ENCODE measurements at places on chromosomes 6 and 20. TPM values are rescaled to one million over a fixed set of nuclear protein-coding genes. Genes with fewer than 3 reads are reported as not detected.
A peak's percentile ranks its signal among the peaks of the same experiment; 100 is the strongest.

NRM gene
- total RNA-seq, result 2.3 TPM

PTCHD4 gene
- total RNA-seq, result 0.64 TPM

SRMS gene
- total RNA-seq, result not detected

- DNase-seq, result peak; percentile 86
Observed at GRCh38 chr6:137866200-137866913, 702 bp upstream of the TNFAIP3 start.

DNA sequence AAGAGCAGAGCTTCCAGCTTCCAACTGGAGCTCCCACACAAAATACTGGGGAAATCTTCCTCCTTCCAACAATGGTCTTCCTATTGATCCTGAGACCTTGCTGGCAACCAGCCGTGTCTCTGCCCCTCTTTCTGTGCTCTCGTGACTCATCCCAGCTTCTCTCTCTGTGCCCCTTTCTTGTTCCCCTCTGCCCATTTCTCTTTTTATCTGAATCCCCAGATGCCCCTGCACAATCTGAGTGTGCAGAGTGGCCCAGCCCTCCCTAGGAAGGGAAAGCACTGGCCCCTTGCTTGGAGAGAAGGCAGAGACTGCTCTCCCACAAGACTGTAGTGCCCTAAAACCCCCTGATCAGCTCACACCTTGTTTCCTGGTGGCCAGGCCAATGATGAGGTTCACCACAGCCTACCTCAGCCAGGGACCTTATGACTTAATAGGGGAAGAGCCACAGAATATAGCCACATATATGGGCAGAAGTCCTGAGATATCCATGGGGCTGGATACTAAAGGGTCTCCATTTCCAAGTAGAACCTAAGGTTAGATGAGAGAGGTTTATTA lies 23.1 kb upstream of the MAS1L start:
- peak; percentile 29 for DNase-seq
